Stimulated activated naive CD4-positive, alpha-beta T cell treated with Interleukin-2 at 50 U/mL for 16 hours (primary cell): ENCODE measurements at places on chromosomes 6 and 20.
A peak's percentile ranks its signal among the peaks of the same experiment; 100 is the strongest.

- DNase-seq, result no peak
Observed at GRCh38 chr20:25580711-25581110, 4.6 kb downstream of the NINL start.

DNA sequence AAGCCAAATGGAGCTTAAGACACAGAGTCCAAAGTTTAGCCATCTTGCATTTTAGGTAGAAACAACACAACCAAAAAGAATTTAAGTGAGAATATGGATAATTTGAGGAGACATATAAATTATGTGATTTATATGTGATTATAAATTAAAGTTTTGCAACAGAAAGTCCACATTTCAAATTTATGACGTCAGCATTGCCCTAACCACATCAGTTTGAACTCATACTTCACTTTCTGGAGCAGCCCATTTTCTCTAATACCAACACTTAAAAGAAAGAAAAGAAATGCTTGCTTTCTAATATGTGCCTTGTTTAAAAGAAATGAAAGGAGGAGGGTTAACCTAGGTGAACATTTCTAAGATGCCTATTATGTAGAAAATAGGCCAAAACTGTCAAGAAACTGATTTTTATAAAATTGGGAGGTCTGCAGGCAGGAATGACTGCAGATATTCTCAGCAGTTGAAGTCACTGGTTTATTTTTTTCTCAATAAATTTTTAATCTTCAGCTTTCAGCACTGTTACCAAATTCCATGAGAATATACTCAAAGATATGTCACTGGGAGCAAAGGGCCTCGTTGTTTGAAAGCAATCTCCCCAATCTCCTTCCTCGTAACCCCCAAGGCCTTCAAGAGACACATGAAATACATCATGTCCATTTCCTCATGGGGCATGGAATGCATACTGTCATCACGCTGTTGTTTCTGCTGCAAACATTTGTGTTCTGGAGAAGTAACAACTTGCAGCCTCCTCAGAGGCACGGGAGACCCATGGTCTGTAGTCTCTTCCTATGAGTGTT lies 137.8 kb downstream of the SOD2 start:
- no peak for DNase-seq

DNA sequence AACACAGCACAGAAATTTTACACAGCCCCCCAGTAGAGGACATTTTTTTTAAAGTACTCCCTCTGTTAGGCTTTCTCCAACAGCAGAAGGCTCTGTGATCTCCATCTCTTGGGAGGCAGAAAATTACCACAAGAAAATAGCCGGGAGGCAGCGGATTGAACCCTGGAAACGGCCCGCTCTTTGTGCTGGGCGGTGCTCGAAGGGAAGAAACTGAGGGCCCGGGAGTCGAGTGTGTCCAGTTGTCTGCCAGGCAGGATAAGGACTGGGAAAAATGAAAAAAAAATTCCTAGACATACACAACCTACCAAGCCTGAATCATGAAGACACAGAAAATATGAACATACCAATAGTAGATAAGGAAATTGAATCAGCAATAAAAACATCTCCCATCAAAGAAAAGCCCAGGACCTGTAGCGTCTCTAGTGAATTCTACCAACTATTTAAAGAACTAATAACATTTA lies 31.5 kb downstream of the POM121L2 start:
- DNase-seq, result no peak

GRCh38 chr6:158730541-158730907 lies 80.7 kb downstream of the SYTL3 start:
- no peak for DNase-seq

DNA sequence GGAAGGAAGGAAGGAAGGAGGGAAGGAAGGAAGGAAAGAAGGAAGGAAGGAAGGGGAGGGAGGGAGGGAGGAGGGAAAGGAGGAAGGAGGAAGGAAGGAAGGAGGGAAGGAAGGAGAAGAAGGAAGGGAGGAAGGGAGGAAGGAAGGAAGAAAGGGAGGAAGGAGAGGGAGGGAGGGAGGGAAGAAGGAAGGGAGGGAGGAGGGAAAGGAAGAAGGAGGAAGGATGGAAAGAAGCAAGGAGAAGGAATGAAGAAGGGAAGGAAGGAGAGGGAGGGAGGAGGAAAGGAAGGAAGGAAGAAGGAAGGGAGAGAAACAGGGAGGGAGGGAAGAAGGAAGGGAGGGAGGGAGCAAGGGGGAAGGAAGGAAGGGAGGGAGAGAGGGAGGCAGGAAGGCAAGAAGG lies 204.9 kb downstream of the PHACTR1 start:
- DNase-seq, result no peak

DNA sequence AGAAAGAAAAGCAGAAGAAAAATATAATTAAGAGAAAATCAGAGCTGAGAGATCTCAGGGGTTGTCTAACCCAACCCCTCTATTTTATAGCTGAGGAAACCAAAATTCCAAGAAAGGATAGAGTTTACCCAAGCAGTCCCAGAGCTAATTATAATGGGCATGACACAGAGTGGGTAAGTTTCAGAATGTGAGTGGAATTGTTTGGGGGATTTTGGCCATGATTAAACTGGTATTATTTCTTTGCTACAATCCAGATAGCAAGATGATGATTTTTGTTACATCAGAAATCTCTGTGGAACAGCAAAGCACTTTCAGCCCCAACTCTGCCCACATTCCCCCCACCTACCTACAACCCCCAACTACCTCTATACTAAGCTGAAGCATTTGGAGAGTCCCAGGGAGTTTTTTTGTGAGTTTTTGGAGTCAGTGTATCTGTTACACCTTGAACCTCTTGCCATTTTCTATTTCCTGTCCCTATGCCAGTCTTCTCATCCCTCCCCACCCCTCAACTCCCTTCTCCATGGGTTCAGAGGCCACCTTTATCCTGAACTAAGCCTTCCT lies 24.7 kb downstream of the POFUT1 start:
- DNase-seq, result peak; percentile 26

DNA sequence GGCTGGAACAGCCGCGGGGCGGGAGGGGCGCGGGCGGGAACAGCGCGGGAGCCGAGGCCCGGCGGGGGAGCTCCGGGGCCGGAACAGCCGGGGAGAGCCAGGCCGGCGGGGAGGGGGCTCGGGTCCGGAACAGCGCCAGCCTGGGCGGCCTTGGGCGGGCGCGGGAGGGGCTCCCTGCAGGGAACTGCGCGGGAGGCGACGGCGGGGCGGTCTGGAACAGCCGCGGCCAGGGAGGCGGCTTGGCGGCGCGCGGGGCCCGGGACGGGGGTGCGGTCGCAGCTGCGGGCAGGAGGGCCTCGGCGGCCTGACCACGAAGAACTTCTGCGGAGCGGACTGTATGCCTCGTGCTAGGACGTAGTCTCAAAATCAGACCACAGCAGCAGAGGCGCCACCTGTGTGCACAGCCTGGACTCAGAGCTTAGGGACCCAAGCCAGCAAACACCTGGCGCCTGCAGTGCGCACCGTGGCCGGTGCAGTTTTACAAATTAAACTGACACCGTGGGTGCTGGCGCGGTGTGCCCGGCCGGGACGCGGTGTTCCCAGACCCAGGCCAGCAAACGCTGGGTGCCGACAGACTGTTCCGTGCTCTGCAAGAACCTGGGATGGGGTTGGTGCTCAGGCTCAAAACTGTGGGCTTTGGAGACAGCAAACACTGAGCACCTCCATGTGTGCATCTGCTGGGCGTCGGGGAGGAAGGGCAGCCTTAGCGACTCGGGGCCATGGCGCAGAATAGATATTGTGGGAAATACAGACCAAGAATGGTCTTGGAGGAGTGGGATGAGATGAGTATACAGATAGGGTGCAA lies 572 bp downstream of the ZNF341 start:
- peak; percentile 84 for DNase-seq
